ENCODE measurements at places on chromosomes 5 and 9.

DNA sequence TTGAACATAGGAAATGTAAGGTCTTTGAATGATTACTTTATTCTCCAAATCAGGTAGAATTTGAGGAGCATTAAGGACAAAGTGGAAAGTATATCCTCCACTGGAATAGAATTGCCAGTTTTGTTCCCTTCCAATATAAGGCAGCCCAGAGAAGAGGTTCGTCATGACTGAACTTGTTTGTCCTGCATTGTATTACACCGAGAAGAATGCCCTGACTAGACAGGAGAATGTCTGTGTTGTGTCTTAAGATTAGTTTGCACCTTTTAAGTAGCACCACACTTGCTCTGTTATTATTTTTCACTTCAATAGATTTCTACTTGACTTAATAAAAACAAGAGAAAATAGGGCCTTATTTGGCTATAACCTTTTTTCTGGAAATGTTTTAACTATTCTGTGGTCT lies 586.2 kb upstream of the PTGER4 start:
- no peak for DNase-seq

DNA sequence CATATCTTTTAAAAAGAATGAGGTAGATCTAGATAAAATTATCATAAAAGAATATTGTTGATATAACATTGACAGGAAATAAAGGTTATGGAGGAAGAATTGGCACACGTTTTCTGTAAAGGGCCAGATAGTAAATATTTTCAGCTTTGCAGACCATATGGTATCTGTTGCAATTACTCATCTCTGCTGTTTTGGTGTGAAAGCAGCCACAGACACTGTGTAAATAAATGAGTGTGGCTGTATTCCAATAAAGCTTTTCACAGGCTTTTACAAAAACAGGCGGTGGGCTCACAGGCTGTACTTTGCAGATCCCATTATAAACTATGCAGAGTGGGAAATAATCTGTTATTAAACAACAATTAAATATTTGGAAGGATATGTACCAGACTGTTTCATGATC lies 87.4 kb downstream of the SGCD start:
- DNase-seq = no peak

DNA sequence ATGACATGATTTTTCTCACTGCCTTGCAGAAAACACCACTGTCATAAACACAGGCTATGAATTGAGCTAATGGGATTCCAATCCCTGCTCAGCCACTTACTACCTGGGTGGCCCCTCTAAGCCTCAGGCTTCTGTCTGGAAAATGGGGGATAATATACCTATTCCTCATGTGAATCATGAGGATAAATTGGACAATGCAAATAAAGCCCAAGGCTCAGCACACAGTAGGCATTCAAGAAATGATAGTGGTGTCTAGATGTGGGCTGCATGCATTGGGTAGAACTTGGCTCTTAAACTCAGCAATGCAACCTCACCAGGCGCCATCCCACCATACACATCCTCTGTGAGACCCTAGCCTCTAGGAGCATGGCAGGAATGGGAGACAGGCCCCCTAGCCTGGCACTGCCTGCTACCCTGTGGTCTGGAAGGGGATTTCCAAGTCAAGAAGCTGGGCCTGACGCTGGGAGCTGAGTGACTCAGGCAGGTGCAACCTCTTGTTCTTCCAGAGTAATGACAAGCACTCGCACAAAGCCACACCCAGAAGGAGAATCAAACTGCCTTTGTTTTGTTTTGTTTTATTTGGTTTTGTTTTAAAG lies 2.3 kb upstream of the TNIP1 start:
- no peak for DNase-seq

- DNase-seq = no peak
Observed at GRCh38 chr5:1948111-1948510, 65.4 kb upstream of the IRX4 start.

DNA sequence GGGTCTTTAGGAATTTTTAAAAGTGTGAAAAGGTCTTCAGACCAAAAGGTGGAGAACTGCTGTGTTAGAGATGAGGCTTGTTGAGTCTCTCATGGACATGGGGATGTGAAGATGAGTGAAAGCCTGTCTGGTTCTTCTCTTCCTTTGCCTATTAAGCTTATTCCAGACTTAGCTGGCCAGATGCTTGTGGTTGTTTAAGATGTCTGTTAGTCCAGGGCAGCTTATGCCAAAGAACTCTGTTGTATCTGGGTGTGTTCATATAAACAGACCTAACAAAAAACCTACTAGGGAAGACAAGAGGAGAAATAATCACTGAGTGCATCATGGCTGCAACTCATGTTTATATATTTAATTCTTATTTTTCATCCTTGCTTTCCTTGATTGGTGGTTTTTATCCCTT lies 57.5 kb upstream of the NCS1 start:
- DNase-seq = peak; percentile 37

DNA sequence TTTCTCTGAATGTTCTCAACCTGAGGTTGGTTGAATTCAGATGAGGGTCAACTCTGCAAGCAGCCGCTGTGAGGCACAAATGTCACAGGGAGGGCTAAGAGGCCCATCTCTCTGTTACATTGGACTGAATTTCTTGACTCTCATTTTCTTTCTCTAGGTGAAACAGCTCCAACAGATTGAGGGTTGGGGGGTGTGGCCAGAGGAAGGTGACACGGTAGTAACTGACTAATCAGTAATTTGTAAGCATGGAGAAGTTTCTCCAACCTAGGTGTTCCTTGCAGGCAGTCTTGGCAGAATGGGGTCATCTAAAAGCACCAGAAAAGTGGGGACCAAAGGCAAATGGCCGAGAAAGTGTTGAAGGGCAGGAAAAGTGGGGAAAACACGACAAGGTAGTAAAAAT lies 16.8 kb downstream of the CCT5 start:
- peak; percentile 26 for DNase-seq

DNA sequence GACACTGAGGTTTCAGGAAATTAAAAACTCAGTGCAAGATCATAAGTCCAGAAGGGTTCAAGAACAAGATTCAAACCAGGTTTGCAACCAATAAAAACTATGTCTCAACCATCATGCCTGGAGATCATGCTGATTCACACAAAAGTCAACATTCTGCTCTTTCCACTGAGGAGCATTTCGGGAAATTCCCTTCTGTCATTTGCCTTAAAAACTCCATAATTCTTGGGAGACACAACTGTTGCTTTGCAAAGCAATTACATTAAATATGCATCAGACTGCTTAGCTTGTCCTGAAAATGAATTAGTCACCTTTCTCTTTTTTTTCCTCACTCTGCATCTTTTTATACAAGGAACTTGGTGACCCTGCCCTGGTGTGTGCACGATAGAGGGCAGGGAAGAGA lies 275.9 kb upstream of the ZNF462 start:
- DNase-seq = no peak

DNA sequence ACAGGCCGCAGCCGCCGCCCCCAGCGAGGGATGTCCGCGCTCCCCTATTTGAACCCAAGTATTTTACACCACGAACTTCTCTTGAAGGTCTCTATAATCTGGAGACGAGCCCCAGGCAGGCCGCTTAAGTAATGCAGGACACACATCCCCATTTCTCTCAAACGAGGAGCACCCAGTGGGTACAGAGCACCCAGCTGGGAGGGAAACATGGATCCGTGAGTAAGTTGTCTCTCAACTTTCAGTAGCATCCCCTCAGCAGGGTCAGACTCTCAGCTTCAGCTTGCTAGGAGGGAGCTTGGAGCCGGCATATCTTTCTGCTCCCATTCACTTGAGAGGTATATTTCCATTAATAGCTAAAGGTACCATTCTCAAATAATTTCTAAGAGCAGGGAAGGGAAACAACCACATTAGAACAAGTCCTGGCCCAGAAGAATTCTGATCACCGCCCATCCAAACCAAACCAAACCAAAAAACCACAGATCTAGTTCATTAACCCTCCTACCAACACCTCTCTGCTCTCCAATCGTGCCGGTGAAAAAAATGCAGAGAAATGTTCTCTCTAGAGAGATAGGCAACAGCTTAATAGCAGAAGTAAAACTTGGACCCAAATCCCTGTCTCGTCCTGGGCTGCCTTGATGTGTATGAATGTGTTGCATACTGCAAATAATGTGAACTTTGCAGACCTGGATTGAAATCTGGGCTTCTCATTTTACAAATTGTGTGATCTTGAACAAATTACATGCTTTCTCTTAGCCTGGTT lies 910 bp downstream of the TDRD7 start:
- no peak for DNase-seq

GRCh38 chr5:10243660-10244240 lies 5.9 kb downstream of the ATPSCKMT start:
- DNase-seq = no peak

DNA sequence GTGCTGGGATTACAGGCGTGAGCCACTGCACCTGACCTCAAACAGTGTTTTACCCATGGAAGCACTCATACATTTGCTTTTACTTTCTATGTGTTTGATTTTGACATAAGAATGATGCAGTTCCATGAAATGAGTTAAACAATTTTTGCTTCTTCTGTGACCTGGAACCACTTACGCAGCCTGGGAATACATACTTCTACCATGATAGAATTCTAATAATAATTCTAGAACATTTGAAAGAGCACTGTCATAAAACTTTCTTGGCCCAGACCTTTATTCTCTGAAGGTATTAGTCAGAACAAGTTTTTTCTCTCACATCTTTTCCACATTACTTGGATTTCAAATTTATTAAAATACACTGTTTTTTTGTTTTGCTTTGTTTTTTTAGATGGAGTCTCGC lies 25.3 kb upstream of the COL5A1 start:
- no peak for DNase-seq

DNA sequence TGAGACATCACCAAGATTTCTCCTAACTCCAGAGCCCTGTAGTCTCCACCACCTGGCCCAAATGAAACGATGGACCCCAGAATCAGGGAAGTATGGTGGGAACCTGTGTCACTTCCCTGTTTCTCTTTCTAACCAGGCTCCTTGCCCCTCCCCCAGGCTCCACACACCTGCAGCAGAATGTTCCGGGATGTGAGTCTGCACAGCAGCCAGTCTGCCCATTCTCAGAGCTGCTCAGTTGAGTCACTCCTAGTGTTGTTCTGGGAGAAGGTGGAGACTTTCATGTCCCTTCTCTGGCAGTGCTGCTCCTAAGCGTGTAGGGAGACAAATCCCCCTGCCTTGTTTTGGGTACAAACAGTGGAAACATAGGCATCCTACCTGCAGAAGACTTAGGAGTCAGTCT lies 76.0 kb upstream of the XPA start:
- no peak for DNase-seq

DNA sequence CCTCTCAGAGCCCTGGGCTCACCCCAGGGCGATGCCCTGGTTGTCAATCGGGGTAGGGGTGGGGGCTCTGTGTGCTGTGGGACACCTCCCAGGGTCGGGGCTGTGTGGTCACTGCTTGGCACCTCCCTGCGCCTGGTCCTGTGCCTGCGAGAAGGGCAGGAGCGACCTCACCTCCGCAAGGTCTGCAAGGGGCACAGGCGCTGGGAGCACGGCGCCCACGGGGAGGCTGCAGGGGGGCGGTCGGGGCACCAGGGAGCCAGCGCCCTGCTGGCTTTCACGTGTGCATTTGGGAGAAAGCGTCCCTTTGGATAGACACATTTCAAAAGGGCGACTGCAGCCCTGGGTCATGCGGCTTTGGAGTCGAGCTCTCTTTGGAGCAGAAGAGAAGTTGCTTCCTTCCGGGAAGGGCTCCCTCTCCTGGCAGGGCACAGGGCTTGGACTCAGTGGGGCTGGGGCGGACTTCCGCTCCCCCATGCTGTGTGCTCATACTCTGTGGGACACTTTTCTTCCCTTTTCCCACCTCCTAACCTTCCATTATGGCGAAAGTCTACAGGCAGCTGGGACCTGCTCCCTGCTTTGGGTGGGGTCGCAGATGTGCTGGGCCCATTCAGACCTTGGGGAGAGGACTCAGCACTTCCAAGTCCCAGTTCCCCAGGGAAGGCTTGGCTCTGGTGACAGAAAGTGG lies 52.9 kb upstream of the SLC28A3 start:
- DNase-seq = no peak

DNA sequence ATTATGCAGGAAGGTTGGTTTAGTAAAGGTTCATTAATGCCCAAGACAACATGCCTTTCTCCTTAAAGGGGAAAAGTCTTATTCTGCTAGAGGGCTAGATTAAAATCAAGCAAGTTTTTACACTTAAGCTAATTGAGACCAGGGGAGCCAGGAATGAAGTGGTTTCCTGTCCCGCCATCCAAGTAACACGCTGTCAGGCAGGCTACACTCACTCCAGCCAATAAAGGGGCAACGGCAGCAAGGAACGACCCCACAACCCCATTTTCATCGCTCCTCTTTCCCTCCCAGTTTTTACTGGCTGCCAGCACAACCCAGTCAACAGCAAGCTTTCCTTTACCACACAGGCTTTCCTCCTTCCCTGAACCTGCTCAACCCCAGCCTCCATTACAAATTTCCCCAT lies 225.1 kb downstream of the DCP2 start:
- DNase-seq = no peak

- DNase-seq = peak; percentile 28
Observed at GRCh38 chr5:76104027-76104426, 20.8 kb downstream of the SV2C start.

DNA sequence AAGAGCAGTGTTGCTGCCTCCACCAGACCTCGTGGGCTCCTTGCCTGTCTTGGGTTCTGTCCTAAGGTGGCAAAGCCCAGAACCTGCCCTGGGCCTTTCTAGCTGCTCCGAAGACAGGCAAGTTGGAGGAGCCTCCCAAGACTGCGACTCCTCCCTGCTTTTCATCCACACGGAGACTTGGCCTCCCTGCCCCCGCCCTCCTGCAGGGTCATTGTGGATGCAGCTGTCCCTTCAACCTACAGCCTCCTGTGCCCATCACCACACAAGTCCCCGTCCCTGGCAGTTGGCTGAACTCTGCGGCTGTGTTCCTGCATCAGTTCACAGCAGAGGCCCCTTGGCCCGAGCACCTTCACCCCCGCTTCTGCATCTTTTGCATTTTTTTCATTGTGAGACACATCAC lies 59.2 kb downstream of the WNK2 start:
- DNase-seq = no peak

DNA sequence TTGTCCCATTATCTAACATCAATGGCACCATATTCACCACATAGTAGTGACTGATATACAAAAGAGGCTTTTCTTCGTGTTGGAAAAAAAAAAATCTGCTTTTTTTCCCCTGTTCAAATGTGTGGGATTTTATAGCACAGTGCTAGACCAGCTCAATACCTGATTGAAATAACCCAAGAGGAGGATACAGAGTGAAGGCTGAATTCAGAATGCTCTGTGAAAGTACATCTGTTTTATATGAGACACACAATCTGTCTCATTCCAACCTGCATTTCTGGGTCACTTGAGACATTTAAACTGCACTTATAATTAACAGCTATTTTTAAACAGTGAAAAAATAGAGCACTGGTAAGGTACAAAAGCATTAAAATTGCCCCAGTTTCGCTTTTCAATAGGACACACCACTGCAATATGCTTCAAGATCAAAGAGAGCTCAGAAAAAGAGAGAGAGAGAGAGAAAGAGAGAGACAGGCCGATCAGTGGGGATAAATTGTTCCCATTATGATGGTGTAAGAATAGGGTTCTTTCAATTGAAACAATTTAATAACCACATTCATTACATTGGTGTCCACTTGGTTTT lies 179.3 kb downstream of the NR2F1-AS1 start:
- DNase-seq = no peak

DNA sequence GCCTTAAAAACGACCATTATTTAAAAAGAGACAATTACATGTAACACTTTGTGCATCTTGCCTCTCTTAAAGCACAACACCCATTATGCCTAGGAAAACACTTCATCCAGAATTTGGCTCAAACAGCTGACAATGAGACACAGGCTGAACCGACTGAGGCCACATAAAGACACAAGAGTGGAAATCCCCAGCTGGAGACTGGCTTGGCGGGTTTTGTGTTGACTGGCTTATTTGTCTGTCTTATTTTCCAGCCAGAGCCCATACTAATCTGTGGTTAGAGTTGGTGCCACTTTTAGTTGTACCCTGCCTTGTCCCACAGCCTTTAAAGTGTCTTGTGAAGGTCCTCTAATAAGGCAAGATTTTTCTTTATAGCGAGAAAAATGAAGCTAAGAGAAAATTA lies 21.2 kb downstream of the TRIM14 start:
- no peak for DNase-seq
